ENCODE measurements at places on chromosomes 5 and 9.

DNA sequence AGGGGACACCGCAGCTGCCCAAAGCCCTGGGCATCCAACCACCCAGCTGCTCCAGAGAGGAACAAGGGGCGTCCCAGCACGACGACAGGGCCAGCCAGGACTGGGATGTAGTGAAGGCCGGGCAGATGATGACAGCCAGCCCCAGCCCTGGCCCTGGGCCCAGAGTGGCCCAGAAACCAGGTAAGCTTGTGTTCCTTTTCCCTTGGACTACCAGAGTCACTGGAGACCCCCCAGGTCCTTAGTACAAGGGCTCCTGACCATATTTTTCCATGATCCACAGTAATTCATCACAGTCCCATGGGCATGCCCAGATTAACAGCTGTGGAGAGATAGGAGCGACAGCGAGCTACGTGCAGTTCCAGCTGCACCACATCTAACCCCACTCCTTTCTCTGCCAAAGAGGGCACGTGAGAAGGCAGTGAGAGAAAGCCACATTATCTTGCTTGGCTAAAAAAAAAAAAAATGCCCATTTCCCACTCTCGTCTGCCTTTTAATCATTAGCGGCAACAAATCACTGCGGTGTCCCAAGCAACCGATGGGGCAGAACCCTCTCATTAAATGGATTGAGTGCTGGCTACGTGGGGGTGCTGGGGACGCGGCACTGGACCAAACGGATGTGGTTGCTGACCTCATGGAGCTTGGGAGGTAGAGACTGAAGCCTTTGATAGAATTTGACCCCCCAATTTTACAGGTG lies 21.7 kb upstream of the SYNPO start:
- peak; percentile 43 for DNase-seq

- DNase-seq, result no peak
These were observed 39.6 kb downstream of the RGS3 start for GRCh38 chr9:113503131-113503541.

DNA sequence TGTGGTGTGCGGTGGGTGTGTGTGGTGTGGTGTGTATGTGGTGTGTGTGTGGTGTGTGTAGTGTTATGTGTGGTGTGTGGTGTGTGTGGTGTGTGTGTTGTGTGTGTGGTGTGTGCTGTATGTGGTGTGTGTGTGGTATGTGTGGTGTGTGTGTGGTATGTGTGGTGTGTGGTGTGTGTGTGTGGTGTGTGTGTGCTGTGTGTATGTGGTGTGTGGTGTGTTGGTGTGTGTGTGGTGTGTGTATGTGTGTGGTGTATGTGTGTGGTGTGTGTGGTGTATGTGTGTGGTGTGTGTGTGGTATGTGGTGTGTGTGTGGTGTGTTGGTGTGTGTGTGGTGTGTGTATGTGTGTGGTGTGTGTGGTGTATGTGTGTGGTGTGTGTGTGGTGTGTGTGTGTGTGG lies 144.3 kb downstream of the HSD17B3 start:
- no peak for DNase-seq

GRCh38 chr5:150561192-150561512 lies 53.2 kb downstream of the NDST1 start:
- no peak for DNase-seq

DNA sequence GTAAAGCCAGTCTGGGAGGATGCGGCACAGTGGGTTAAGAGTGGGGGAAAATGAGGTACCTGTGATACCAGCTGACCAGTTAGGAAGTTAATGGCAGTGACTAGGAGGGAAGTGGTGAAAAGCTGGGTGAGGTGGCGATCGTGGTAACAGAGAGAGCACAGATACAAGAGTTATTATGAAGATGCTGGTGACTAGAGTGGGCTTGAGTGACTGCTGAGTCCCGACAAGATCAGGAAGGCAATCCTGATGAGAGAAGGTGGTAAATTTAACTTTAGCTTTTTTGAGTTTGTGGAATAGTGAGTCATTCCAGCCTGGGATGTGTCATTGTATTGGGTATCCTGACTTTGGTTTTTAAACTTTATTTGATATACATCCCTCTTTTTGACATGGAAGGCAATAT lies 38.8 kb downstream of the CMYA5 start:
- DNase-seq, result no peak

- no peak for DNase-seq
These were observed 3.1 kb downstream of the RANBP3L start for GRCh38 chr5:36298552-36298951.

DNA sequence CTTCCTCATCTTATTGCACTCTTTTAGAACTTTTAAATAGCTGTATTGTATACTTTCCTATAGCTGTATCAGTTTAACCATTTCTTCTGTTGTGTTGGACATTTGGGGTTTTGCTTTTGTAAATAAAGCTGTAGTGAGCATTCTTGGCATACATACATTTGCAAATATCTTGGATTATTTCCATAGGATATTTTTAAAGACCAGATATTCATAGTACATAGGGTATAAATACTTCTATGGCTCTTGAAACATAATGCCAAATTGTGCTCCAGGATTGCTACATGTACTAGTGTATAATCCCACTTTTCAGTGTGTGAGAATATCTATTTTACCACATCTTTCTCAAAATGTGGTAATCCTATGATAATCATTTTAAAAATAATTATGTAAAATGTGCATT lies 51.2 kb downstream of the SCAMP1 start:
- no peak for DNase-seq

- no peak for DNase-seq
These were observed 101.1 kb upstream of the COL5A1 start for GRCh38 chr9:134540276-134541096.

GRCh38 chr9:37984672-37985611 lies 81.0 kb upstream of the SLC25A51 start:
- no peak for DNase-seq

- no peak for DNase-seq
These were observed 41.9 kb downstream of the CDH6 start for GRCh38 chr5:31235381-31235780.

DNA sequence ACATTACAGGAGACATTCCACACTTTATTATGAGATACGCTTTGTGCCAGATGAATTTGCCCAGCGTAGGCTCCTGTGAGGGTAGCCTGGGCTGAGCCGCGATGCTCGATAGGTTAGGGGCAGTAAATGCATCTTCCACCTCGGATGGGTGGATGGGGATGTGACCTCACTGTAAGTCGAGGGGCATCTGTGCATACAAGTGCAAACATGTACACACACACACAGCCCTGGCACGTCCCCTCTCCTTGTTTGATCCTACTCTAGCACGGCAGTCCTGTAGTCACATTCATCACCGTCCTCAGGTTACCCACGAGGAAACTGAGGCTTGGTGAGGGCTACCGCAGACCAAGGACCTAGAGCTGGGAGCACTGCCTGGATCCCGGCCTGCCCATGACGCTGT lies 166.8 kb downstream of the COL23A1 start:
- no peak for DNase-seq

GRCh38 chr5:104241046-104241445 lies 678.5 kb upstream of the NUDT12 start:
- peak; percentile 68 for DNase-seq

DNA sequence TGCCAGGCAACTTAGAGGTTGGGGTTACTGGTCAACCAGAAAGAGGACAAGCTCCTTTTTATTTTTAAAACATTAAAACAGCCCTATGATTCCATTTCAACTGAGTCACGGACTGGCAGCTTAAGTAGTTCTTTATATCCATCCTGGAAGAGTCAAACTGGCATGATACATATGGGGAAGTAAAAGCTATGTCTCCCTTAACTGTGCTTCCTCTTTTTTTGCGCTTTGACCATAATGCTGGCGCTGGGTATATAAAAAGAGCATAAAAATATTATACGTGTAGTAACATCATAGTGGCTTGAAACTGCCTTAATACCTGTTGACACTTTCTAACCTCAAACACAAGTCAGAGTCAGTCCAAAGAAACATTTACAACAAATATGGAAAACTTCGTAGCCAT lies 274.4 kb downstream of the CSNK1G3 start:
- DNase-seq, result no peak

GRCh38 chr9:81724242-81724889 lies 35.0 kb upstream of the TLE1 start:
- no peak for DNase-seq

GRCh38 chr9:78314953-78315870 lies 18.3 kb downstream of the PSAT1 start:
- DNase-seq, result no peak

DNA sequence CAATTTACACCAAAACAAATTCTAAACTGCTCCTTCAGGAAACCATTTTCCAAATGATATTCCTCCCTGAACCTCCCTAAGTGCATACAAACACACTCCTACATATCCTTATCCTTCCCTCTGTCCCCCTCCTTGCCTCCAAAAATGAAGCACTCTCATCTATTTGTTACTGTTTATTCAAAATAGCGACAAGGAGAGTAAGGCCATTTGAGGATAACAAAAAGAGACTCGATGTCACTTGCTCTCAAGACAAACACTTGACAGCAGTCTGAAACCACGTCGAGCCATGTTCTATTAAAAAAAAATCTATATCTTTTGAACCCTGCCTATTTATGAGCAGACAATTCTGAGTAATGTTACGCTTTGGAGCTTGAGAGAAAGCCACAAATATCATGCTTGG lies 547.9 kb downstream of the DTWD2 start:
- no peak for DNase-seq

DNA sequence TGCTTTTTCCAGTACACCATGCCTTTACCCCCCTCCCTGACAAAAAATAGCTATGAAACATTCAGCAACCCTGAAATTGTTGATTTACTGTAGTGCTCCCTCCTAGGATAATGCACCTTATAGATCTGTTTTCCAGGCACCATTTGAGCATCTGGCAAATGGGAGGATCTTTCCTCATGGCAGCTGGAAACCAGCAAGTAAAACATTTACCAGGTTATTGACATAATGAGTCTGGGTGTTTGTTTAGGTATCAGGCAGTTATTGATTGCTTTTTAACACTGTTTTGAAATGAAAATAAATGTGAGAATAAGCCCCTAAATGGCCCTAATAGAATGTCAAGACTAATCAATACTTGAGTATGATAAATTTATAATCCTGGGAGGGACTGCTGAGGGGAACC lies 57.3 kb upstream of the KLF4 start:
- DNase-seq, result no peak

GRCh38 chr9:118222375-118222774 lies 518.2 kb downstream of the TLR4 start:
- DNase-seq, result peak; percentile 63

DNA sequence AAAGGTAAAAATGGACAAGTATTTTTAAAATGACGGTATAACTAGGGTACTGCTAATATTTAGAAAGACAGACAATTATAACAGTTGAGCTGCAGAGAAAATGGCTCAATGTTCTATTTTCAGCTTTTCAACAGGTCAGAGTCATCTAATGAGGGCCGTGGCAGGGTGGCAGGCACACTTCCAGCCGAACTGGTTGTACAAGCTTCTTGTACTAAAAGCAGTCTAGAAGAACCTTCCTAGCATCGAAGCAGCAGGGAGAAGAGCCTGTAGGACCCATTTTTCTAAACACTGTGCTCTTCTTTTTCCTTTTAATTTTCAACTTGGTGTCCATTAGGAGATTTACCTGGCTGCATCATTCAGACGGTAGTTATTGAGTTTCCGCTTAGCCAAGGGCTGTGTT lies 85.6 kb downstream of the SLC28A3 start:
- no peak for DNase-seq

DNA sequence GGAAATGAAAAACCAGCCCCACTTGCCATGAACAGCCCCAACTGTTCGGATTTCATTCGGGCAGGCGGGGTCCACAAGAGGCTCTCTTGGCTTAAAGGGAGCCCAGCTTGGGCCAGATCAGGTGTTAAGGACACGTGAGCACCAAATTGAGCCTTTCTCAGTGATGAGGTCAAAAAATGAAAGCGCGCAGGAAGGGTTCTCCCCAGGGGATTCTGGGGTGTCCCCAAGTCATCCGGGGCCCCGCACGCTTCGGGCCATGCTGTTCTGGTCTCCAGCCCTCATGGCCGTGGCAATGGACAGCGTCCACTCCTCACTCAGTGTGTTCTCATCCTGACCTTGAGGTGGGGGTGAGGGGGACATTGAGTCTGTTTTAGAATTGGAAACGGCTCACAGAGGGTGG lies 10.9 kb downstream of the AK1 start:
- DNase-seq, result no peak

- DNase-seq, result no peak
These were observed 40.9 kb downstream of the SEC61B start for GRCh38 chr9:99262949-99263418.

- no peak for DNase-seq
These were observed 31.7 kb downstream of the ALG2 start for GRCh38 chr9:99189887-99190596.

- no peak for DNase-seq
These were observed 1.0 kb downstream of the EGR1 start for GRCh38 chr5:138466125-138466899.

GRCh38 chr9:92931606-92932005 lies 15.7 kb upstream of the FGD3 start:
- DNase-seq, result no peak

DNA sequence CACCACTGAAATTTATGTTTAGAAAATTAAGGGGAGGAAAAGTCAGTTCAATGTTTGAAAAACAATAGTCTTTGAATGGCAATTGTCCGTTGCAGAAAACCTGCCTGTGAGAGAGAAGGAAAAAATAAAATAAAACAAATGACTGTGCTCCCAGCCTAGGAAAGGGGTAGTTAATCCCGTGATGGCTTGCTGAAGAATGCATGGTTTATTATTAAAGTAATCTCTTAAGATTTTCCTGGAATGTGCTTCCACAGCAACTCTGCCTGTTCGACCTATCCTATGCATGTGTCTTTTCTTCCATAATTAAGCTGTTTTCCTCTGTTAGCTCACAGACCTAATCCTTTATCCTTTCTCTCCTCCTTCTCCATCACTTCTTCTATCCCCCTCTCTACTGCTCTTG lies 2.4 kb upstream of the DAB2 start:
- DNase-seq, result no peak

DNA sequence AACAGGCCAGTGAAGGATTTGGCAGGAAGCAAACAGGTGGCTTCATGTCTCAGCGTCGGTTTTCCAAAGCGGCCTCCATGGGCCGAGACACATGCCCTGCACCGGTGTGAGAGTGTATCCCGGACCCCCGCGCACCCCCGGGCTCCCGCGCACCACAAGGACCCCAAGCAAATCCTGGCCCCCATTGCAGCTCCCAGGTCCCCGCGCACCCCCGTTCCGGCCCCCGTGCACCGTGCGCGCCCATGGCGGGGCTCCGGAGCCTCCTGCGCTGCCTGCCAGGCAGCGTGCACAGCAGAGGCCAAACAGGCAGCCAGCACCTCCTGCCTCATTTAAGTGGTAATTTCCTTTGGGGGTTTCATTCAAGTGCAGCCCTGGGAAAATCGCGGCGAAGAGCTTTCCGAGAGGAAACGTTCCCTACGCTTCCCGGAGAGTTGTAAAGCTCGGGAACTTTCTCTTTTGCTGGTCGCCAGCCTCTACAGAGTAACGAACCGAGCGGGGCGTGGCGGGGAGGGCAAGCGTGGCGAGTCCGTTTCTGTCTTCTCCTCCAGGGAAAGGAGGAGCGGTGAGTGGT lies 145.5 kb upstream of the SLC24A2 start:
- DNase-seq, result no peak

GRCh38 chr5:79640571-79641055 lies 28.4 kb downstream of the TENT2 start:
- no peak for DNase-seq

DNA sequence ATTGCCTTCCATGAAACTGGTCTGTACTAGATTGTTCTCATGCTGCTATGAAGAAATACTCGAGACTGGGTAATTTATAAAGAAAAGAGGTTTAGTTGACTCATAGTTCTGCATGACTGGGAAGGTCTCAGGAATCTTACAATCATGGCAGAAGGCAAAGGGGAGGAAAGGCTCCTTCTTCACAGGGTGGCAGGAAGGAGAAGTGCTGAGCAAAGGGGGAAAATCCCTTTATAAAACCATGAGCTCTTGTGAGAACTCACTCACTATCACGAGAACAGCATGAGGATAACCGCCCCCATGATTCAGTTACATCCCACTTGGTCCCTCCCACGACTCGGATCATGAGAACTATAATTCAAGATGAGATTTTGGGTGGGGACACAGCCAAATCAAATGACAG lies 163.2 kb downstream of the RFK start:
- DNase-seq, result no peak
